ENCODE measurements at places on chromosomes 2 and 18. TPM values are rescaled to one million over a fixed set of nuclear protein-coding genes. Genes with fewer than 3 reads are reported as not detected.

DNA sequence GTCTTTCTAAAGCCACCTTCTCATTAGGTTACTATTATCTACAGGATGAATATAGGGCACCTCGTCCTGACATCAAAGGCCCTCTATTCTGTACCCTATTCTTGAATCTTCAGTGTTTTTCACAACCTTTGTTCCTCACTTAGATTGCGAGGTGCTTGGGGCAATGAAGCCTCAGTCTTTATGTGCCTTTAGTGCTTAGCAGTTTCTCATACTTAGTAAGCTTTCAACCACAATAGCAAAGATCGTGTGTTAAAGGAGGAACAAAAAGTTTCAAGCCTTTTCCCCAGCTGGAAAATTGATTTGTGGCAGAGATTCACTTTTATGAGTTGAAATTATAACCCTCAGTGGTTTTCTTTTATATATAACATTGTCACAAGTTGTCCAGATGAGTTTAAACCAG, 226.9 kb downstream of the MYO3B start:
- no peak for DNase-seq

DNA sequence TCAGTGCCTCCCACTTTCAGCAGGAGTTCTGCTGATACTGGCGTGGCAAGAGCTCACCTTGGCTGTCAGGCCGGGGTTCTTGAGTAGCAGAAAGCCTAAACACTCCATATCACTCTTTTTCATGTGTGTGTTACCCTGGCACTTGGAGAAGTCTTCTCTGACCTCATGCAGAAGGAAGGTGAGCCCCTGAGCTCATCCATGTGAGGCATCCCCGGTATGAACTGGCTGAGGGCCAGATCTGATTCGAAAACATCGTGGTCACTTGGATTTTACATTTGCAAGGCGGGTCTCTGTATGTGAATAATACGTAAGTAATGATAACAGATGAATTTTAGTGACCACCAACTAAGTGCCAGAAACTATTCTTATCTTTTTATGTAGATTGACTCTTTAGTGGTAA, 93.6 kb downstream of the RAPGEF4 start:
- no peak for DNase-seq

- no peak for DNase-seq
Observed at GRCh38 chr2:166516712-166517303, 22.8 kb upstream of the SCN7A start.

DNA sequence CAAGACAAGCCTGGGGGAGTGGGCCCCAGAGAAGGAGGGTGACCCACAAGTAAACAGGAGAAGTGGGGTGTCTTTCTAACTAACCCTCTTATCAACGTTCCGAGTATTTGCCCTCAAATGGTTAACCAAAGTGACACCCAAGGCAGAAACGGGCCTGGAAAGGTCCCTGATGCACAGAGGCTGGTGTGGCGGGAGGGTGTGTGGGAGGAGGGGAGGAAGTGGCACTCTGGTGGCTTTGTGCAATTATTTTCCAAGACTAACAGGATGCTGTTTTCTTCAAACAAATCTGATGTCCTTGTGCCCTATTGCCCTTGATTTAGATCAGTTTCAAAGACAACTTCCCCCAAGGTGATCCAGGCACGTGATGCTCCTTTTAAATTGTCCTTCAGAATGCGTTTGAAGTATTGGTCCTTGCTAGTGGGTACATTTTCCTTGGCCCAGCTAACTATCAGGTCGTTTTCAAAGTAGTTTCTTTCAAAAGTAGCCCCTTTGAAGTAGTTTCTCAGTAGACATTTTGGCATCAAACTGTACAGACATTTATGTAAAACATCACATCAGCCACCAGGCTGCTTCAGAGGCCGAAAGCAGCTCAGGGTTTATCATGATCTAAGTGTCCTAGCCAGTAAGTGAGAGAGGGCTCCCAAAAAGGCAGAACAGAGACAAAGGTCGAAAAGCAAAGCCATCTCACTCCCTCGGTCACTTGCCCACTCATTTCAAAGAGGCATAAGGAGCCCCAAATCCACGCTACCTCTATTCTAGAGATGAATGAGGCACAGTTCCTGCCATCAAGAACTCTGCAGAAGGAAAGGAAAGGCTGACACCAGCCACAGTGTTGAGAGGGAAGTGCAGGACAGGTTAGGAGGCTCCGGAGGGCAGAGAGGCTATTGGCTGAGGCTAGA, 371.1 kb upstream of the ID2 start:
- DNase-seq, result peak; percentile 90

GRCh38 chr2:126359494-126359893, 296.5 kb upstream of the GYPC start:
- no peak for DNase-seq

GRCh38 chr18:80166725-80167124, 57.7 kb downstream of the ADNP2 start:
- no peak for DNase-seq

DNA sequence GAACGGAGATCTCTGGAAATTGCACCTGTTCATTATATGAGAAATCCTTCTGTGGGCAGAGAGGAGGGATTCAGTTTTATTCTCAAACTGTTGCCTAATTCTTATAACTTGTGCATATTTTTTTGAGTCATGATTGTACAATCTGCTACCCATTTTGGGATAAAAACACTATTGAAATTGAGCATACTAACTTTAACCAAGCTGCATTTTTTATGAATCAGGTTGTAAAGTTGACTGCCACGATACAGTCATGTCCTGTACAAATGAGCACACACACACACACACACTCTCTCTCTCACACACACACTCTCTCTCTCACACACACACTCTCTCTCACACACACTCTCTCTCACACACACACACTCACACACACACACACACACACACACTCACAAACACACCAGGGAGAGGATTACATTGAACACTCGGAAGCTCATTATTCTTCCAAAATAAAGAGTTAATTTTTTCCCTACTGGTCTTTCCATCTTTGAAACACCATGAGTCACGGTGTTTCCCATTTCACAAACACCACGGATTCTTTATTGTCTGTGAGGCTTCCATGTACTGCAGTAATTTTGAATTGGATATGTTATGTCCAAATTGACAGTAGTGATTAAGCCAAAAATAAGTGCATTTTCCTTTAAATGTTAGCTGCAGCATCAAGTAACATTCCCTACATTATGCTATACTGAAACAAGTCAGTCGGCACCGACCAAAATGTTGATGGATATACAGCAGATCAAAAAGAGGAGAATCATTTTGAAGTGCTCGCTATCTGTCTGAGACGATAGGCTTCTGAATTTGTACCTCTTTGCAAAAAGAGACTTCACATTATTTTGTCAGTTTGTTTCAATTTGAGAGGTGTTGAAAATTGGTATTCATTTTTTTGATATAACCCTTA, 216.9 kb downstream of the ARHGAP15 start:
- no peak for DNase-seq

DNA sequence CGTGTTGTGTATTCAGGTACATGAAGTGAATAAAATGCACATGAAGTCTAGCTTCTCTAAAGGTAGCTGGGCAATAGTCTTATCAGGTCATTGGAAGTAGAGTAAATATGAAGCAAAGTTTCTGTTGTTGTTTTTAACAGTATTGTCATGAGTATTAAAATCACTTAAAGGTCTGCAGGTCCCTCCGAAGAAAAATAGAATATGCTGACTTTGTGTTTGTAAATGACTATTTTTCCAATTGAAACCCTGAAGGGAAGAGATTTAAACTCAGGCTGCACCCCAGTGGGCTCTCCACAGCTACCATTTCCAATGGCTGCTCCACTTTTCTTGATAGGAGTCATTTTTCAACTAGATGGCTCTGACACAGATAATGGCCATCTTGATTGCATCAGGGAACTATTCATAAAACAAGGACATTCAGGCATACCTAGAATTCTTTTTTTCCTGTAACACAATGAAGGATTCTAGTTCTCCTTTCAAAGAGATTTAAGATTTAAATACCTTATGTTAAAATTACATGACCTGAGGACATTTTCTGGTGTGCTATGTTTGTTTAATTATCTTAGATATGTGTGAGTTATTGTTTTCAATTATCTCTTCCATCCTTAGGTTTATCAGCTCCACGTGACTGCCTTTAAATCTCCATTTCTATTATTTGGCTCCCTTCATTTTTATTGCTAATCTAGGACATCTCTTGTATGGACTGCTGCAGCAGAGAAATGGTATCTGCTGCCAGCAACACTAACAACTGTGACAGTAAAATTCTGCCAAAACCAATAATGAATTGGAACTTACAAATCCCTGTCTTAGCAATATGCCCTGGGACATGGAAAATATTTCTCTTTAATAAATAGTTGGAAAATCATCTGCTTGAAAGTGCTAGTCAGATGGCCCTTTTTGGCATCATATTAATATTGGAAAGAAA, 149.2 kb upstream of the NOSTRIN start:
- DNase-seq, result no peak

- no peak for DNase-seq
Observed at GRCh38 chr18:79480171-79481045, 84.7 kb downstream of the NFATC1 start.

GRCh38 chr2:196239622-196240587, 68.5 kb upstream of the STK17B start:
- DNase-seq, result peak; percentile 96

DNA sequence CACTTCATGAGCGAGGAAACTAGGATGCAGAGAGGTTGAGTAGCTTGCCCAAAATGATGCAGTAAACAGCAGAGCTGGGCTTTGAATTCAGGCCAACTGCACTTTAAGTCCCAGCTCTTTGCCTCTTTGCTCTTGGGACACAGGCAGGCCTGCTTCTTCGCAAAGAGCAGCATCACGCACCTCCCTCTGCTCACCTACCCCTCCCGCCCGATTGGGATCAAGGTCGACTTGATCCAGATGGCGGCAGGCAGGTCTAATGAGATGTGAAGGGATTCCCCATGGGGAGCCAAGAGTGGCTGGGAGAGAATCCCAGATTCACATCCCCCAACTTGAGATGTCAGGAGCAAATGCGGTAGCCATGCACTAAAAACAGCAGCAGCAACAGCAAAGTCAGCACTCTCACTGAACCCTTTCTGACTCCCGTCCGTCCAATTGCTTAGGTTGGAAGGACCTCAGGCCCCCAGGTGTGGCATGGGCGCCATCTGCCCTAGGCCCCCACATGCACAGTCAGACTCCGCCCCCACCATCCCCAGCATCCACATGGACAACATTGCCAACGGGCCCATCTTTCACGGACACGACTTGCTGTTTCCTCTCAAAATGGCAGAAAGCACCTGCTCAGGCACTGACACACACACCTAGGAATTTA, 84.3 kb upstream of the MAP4K4 start:
- DNase-seq, result no peak

- DNase-seq, result no peak
Observed at GRCh38 chr2:168344706-168345105, 97.3 kb upstream of the STK39 start.

DNA sequence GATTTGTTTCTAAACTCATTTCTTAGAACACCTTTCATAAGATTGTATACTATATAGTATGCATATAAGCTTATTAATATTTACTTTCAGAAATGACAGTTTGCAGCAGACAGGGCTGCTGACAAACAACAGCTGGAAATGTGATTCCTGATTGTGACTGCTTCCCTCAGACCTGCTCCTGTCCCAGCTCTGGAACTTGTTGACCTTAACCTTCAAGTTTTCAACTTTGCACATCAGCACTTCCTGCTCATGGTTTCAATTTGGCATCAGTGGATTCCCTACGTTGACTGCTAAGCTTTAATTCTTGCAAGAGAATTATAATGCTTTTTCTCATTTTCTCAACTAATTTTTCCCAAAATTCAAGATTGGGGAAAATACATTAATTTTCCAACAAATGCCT, 459.2 kb upstream of the ACVR2A start:
- DNase-seq, result no peak

DNA sequence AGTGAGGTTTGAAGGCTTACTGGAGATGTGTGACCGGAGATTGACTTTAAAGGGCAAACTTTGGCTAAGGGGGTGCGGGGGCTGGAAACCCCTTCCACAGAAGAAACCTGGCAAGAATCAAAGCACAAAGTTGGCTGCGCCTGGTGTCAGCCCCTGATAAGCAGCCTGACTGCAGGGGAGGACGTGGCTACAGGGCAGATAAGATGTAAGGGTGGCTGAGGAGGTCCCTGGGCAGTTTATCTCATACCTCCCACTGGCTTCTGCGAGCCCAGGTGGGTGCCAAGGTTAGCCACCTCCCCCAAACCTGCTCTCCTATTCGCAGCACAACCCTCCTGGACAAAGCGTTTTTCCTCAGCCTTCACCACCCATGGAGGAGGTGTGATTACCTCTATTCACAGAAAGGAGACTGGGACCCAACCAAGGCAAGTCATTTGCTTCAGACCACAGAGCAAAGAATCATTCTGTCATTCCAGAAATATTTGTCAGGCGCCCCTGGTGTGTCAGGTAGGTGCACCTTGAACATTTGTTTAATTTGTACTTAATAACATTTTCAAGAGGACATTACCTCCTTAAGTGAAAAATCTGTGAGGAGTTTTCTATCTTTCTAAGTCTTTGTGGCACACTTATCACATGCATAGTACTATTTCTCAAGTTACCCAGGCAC, 73.1 kb upstream of the IL1R1 start:
- no peak for DNase-seq

DNA sequence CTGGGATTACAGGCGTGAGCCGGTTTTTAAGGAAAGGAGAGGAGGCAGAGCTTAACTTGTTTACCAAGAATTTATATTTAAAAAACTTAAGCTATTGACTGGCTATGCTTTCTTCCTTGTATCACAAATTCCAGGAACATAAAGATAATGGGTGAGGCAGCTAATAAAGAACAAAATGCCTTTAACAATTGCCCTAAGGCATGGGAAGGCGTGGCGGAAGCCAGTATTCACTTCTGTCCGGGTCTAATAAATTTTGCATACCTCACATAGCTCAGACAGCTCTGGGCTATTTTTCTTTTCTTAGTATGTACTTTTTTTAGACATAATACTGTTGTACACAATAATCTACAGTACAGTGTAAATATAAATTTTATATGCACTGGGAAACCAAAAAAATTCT, 1.0 kb upstream of the LDAH start:
- no peak for DNase-seq

- DNase-seq, result no peak
Observed at GRCh38 chr2:65525616-65526231, 93.3 kb upstream of the SPRED2 start.

Gene MPHOSPH10
- 40.8 TPM for total RNA-seq

Gene SOS1
- total RNA-seq, result 186 TPM

Gene MALL
- total RNA-seq, result not detected

Gene SLC4A5
- total RNA-seq, result 2.6 TPM

Gene GLI2
- 1.3 TPM for total RNA-seq

Gene MGAT4A
- total RNA-seq, result 72.0 TPM

Gene ACKR3
- 3.3 TPM for total RNA-seq

Gene AKAIN1
- total RNA-seq, result not detected

Gene TMEM178A
- not detected for total RNA-seq

Gene IHH
- not detected for total RNA-seq

Gene TNFAIP6
- total RNA-seq, result not detected

Gene LHCGR
- total RNA-seq, result not detected

Gene ARPC2
- total RNA-seq, result 839 TPM

Gene SLC14A1
- total RNA-seq, result 6.8 TPM

Gene RAMP1
- total RNA-seq, result 0.64 TPM
